Fibroblast of skin of left biceps (primary cell): ENCODE measurements at places on chromosomes 2 and 18.

GRCh38 chr2:16151651-16152050, 211.3 kb downstream of the MYCN start:
- DNase-seq = no peak

DNA sequence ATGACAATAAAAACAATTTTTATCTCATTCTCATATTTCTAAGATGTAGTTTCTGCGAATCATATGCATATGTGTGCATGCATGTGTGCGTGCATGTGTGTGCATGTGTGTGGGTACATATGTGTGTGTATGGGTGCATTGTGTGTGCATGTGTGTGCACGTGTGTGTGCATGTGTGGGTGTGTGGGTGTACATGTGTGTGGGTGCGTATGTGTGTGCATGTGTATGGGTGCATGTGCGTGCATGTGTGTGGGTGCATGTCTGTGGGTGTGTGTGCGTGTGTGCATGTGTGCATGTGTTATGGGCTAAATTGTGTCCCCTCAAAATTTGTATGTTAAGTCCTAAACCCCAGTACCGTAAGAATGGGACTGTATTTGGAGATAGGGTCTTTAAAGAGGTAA, 49.3 kb downstream of the COL6A3 start:
- no peak for DNase-seq

DNA sequence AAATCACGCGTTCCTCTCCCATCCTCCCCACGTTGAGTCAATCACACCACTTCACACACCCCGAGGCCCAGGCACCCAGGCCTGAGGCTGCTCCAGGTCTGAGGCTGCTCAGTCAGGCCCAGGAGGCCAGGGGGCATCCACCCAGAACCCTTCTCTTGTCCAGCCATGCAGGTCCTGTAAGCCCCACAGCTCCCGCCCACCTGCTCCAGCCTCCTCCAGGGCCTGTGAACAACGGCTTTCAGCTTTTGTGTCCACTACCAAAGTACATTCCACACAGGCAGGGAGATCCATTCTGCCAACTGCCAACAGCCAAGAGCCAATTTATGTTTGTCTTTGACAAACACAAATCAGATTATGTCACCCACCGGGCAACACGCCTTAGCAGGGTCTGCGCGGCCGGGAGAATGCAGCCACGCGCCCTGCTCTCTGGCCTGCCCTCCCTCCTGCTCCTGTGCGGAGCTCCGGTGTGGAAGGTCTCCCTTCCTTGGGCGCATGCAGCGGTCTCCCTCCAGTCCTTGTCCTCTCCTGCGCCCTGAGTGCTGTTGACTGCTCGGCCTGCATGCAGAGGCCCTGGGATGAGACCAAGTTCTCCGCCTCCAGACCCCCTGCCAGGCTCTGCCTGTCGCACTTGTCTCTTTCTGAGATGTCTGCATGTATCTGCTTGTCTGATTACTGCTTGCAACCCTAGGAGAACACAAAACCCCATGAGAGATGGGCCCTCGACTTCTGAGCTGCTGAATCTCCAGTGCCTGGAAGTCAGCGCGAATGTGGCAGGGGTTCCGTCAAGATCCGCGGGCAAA, 146.6 kb downstream of the ZNF516 start:
- DNase-seq = no peak

GRCh38 chr2:203209538-203209937, 29.3 kb upstream of the CYP20A1 start:
- DNase-seq = no peak

DNA sequence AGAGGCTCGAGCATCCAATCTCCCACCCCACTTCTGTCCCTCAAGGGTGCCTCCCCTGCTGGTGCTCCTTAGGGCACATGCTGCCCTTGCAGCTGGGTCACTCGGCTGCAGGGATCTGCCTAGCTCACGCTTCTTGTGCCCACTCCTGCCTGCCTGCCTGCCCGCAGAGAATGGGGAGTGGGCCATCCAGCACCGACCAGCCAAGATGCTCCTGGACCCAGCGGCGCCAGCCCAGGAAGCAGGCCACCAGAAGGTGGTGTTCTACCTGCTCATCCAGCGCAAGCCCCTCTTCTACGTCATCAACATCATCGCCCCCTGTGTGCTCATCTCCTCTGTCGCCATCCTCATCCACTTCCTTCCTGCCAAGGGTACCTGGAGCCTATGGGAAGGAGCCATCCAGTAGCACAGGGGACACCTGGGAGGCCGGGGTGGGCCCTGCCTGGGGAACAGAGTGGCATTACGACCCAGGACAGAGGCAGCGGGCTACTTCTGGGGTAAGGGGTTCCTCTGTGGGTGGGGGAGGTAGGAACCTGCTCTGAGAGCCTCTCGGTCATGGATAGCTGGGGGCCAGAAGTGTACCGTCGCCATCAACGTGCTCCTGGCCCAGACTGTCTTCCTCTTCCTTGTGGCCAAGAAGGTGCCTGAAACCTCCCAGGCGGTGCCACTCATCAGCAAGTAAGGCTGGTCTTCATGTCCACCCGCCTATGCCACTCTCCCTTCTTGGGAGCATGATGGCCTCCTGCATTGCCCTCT, 3.4 kb downstream of the CHRNG start:
- DNase-seq = no peak

- DNase-seq = peak; percentile 53
Observed at GRCh38 chr2:200408428-200409316, 101.2 kb downstream of the KCTD18 start.

GRCh38 chr18:78884502-78884901, 95.1 kb upstream of the SALL3 start:
- no peak for DNase-seq

DNA sequence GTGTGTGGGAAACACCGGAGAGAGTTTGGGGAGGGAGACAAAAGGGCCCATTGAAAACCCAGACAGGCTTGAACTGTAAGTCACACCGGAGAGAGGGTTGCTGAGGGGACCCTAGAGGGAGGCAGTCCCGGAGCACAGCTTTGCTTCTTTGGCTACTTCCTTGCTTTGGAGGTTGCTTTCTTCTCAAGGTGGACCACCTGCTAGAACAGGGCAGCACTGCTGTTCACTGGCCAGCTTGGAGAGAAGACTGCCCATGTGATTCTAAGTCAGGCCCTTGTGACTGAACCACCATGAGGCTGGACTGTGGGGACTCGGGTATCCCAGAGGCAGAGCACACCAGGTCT, 4.4 kb downstream of the ACTG2 start:
- DNase-seq = no peak

DNA sequence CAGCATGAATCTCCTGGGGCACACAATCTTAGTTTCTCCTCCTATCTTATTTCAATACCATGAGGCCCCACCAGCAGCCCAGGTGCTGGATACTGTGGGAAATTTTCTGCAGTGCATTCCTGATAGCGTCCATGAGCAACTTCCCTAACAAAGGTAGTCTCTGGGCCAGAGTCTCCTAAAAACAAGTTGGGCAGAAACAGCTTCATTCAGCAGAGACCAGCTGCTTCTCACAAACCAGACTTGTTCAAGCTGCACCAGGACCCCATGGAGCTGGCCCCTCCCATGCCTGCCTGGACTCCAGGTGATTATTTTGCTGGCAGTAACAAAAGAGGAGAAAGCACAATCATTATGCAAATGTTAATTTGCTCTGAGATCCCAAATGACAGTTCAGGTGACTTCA, 31.4 kb downstream of the MYO5B start:
- DNase-seq = no peak

- no peak for DNase-seq
Observed at GRCh38 chr2:200423541-200423940, 86.3 kb downstream of the KCTD18 start.
